OCI-LY7 (cell line): ENCODE measurements at places on chromosomes 16 and 17.

DNA sequence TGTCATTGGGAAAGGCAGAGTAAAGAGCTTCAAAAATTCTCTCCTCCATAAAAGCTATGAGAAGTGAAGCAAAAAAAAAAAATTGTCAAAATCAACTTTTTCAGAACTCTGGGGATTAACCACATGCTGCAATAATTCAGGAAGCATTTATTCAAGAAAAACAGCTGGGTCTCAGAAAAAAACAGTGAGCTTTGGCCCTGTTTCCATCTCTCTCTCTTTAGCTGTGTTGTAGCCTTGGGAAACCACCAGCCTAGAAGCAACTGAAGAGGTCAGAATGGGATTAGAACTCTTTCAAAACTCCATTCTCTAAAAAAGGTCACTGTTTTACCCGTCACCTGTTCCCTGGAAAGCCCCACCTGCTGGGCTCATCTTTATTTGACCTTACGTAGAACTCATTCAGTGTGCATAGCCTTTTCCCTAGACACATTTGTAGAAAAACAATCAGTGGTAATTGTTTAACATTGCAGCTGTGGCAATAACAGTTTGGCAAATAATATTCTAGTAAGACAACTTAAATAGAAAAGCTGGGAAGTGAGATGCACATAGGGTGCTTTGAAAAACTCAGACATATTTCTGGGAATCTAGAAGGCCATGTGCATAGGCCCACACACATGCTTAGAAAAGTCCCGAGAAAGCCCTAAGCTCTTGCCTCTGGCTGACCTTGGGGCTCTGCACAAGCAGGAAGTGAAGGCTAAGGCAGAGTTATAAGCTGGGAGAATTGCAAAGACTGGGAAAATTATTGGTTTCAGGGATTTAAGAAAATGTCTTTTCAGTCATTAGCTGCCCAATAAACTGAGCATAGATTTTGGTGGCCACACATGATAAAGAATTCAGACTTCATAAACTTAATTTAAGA is 18.0 kb downstream of the SLC5A11 start:
- DNase-seq = no peak

GRCh38 chr16:1398826-1399581 is 15.5 kb downstream of the UNKL start:
- DNase-seq = no peak

DNA sequence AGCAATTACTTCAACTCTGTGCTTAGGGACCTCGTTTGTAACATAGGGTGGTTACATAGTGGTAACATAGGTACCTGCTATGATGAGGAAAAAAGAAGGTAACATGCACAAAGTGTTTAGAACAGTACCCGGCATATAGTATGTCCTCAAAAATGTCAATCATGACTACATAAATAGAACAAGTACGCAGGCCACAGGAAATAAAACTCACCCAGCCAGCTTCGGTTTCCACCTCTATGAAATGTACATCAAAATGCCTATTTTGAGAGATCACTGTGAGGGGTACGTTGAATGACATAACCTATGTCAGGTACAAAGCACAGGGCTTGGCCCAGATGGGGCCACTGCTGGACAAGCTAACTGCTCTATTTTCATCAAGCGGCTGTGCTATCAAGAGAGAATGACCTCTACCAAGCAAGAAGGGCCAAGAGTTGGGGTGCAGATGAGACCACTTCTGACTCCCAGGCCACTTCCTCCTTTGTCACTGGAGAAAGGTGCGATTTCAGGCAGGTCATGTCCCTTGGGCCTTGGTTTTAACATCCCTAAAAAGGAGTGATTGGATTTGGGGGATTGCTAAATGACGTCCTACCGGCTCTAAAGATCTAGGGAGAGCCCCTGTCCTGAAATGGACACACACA is 45.4 kb downstream of the WSB1 start:
- no peak for DNase-seq

DNA sequence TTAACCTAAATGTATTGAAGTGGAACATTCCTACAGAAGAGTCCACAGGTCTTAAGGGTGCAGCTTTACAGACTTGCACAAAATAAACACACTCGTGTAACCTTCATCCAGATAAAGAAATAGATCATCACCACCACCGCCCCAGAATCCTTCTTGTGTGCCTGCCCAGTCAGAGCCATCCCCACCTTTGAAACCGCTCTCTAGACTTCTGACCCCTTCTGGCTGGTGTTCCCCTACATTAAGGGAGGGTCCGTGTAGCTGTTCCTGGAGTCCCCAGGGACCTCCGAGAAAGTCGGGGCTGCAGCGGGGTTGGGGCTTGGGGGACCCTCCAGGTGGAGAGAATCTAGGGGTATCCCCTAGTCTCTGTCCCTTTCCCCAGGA is 9.4 kb downstream of the TBX4 start:
- DNase-seq = no peak

- DNase-seq = no peak
These were observed 15.4 kb upstream of the ZC3H18 start for GRCh38 chr16:88554711-88555264.

- DNase-seq = no peak
These were observed 45.5 kb downstream of the ZZEF1 start for GRCh38 chr17:4097165-4097960.

DNA sequence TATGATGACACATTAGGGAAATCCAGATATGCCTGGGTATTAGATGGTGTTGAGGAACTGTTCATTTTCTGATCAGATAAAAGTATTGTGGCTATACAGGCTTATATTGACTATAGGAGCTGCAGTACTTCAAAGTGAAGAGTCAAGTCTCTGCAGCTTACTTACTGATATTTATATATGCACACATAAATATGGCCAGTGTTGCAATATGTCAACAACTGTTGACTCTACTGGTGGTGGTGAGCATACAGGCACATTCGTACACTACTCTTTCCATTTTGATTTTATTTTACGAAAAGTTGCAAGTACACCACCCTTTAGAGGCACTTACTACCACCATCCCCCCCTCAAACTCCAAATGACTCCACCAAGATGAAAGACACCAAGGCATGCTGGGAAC is 2.5 kb downstream of the CIAO2B start:
- no peak for DNase-seq

GRCh38 chr17:79017546-79018369 is 6.2 kb upstream of the C1QTNF1 start:
- no peak for DNase-seq
